ENCODE measurements at places on chromosomes 11 and 22.

DNA sequence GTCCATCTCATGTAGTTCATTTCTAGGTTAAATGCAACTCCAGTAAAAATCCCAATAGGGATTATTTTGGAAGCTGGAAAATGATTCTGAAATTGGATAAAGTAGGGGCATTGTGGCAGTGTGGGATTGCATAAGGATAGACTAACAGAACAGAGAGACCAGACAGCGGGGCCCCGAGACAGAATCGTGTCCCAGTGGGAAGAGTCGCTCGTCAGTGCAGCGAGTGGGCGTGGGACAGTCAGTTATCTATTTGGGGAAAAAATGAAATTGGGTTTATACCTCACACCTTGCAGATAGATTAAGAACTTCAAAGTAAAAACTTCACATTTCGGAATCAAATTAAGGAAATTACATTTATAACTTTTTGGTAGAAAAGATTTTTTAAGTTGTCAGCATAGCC lies 10.6 kb downstream of the SART1 start:
- DNase-seq = no peak

DNA sequence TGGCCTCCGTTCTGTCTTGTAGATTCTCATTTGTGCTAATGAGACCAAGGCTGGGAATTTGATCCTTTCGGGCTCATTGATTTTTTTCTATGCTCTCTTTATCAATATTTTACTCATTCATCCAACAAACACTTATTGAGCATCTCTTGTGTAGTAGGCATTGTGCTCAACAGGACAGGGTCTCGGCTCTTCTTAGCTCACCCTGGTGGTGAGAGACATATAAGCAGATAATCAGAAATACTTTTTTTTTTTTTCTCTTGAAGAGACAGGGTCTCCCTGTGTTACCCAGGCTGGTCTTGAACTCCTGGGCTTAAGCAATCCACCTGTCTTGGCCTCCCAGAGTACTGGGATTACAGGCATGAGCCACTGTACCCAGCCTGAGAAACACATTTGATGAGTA lies 48.0 kb upstream of the SLC5A1 start:
- DNase-seq = no peak

DNA sequence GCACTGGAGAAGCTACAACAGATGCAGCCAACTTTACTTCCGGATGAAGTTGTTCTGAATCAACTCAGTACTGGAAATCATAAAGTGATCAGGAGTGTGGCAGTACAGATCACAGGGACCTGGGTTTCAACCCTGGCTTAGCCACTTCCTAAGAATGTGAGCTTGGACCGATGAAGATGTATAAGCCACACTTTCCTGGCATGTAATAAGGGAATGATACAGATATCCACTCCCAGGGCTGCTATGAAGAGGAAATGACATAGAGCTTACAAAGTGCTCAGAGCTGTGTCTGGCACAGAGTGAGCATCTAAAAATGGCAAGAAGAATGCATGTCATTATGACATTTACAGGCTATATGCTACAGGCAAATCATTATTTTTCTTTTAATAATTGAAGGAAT lies 378.7 kb downstream of the NTM start:
- no peak for DNase-seq

- no peak for DNase-seq
Observed at GRCh38 chr11:75654314-75654713, 14.5 kb downstream of the MAP6 start.

- DNase-seq = no peak
Observed at GRCh38 chr22:26785932-26786331, 128.5 kb downstream of the MIAT start.

GRCh38 chr11:42840860-42841259 lies 470.9 kb upstream of the API5 start:
- no peak for DNase-seq

GRCh38 chr22:42202048-42202447 lies 68.4 kb downstream of the TCF20 start:
- DNase-seq = no peak

DNA sequence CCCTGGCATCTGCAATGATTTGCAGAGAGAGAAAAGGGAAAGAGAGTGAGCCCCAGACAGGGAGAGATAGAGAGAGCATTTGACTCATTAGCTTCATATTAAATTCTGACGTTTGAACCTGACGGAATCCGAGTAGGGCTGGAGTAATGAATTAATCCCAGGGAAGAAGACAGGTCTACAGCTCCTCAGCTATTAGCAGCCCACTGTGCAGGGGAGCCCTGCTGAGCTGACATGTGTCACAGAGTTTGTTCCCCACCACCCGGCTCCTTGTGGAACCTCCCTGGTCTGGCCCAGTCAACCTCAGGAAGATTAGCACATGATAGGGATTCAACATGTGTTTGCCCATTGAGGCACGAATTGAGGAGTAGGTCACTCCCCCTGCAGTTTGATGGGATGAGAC lies 404.0 kb downstream of the BUD13 start:
- DNase-seq = no peak

DNA sequence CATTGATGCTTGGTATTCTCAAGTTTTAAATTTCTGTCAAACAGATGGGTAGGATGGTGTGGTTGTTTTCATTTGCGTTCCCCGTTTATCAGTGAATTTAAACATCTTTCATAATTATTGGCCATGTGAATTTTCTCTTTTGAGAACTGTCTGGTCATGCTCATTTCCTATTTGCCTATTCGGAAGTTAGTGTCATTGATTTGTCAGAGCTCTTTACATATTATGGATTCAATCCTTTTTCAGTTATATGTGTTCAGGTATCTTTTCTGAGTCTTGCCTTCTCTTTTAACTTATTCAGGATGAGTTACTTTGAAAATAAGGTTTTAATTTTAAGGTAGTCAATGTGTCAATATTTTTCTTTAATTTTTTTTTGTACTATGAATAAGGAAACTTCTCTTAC lies 315.7 kb downstream of the MN1 start:
- no peak for DNase-seq

DNA sequence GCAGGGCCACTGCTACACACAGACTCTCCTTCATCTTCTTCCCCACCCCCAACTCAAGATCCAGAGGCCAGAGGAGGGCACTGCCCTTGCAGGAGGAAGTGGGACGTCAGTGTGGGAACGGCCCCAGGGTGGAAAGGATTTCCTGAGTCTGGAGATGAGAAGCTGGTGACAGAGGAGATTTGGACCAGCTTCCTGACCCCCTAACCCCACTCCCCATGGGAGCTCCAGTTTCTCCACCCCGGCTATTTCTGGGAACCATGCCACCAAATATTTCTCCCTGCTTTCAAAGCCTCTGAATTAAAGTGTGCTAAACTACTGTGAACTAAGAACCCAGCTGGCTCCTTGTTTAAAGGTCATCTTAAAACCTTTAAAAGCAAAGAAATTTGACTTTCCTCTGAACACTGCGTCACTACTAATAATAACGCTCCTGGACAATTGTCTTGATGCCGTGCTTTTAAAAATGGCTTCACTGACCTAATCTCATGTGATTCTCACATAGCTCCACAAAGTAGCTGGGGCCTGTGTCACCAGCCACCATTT lies 46.6 kb downstream of the CWC15 start:
- DNase-seq = no peak

DNA sequence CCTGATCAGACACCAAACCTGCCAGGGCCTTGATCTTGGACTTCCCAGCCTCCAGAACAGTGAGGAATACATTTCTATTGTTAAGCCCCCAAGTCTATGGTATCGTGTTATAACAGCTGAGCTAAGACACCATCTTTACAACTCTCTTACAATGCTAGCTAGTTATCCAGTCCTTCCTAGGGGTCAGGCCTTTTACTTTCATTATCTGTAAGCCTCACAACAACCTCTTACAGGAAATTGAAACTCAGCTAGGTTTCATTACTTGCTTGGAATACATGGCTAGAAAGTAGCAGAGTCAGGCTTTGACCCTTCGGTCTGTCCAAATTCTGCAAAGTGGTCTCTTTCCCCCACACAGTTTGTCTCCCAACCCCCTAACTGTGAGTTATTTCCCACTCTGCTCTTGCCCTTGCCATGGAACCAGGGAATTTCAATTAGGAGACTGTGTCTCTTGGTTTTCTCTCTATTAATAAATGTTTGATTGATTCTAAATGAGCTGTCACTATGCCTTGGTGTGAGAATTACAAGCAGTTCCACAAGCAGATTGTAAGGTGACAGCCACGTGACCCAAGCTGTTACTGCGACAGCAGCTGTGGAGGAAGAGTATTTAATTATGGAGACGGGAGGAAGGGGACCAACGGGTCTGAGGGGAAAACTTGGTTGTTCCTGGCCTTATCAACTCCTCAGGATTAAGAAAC lies 38.4 kb upstream of the CLMP start:
- no peak for DNase-seq

DNA sequence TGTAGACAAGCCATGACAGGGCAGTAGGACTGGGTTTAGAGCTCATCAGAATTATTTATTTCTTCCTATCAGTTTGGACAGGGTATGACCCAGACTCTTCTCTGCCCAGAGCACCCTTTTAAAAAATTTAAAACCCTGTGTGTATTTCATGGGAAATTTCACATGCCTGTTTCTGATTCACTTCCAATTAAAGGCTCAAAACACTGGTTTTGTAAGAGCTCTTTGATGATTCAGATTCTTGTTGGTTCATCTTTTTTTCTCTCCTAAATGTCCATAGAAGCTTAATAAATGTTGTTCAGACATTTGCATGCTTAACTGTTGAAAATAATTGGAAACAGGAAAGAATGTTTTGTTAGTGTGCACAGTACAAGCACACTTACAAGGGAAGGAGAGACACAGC lies 13.8 kb downstream of the FLI1 start:
- DNase-seq = no peak

DNA sequence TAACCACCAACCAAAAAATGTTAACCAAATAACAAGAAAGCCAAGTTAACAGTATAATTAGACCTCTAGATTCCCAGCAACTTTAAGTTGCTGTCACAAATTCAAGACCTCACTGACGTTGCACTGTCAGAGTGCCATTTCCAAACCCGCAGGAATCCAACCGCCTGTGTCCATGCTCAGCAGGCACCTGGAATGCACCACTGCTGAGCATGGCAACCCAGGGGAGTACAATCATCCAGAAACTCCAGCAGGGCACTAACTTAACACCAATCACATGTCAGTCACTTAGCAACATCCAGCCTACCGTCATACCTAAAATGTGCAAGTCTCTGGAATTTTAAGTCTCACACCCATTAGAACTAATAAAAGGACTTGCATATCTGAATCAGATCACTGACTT lies 48.8 kb downstream of the SMCO4 start:
- no peak for DNase-seq

GRCh38 chr22:43185860-43186261 lies 1.1 kb downstream of the TTLL12 start:
- no peak for DNase-seq

- no peak for DNase-seq
Observed at GRCh38 chr11:119673052-119673758, 55.8 kb downstream of the NECTIN1 start.

DNA sequence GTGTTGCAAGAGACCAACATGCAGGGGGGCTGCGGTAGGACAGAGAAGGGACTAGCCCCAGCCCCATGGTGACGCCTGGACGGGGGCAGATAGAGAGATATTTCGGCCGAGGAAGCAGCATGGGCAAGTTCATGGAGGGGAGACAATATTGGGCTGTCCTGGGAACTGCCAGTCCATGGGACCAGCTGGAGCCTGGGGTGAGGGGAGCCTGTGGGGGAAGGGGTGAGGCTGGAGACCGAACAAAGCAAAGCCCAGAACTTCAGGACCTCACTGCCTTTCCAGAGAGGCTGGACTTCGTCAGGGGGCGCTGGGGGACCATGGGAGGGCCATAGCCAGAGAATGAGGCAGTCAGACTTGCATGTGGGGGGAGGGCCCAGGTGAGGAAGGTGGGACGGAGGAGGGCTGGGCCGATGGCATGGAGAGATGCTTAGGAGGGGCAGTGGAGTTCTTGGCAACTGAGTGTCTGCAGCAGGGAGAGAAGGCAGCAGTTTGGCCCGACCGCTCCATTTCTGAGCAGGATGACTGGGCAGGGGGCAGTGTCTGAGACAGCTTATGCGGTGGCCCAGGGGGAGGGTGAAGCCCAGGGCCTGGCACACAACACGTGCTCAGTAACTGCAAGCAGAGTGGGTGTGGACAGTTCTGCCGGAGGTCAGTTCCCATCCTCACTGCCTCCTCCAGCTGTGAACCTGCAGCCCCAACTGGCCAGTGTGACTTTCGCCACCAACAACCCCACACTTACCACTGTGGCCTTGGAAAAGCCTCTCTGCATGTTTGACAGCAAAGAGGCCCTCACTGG lies 712 bp downstream of the UPK3A start:
- no peak for DNase-seq

GRCh38 chr11:31921081-31921480 lies 110.0 kb upstream of the PAX6 start:
- DNase-seq = no peak

GRCh38 chr11:73229321-73229895 lies 11.3 kb downstream of the P2RY2 start:
- DNase-seq = no peak

DNA sequence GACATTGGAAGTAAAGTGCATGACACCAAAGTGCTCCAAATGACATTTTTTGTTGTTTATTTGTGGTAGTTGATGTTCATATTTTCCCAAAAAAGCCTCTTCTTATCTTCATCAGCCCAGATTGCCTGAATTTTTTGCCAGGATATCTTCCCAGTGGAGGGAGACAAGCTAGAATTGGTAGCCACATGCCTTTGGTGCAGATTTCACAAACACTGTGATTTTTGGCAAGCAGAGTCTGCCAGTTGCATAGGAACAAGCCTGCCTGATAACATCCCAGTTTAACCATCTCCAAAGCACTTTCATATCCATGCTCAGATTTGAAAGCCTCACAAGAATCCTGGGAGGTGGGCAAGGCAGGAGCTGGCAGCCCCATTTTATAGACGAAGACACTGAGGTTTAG lies 102.3 kb upstream of the SYT13 start:
- no peak for DNase-seq

DNA sequence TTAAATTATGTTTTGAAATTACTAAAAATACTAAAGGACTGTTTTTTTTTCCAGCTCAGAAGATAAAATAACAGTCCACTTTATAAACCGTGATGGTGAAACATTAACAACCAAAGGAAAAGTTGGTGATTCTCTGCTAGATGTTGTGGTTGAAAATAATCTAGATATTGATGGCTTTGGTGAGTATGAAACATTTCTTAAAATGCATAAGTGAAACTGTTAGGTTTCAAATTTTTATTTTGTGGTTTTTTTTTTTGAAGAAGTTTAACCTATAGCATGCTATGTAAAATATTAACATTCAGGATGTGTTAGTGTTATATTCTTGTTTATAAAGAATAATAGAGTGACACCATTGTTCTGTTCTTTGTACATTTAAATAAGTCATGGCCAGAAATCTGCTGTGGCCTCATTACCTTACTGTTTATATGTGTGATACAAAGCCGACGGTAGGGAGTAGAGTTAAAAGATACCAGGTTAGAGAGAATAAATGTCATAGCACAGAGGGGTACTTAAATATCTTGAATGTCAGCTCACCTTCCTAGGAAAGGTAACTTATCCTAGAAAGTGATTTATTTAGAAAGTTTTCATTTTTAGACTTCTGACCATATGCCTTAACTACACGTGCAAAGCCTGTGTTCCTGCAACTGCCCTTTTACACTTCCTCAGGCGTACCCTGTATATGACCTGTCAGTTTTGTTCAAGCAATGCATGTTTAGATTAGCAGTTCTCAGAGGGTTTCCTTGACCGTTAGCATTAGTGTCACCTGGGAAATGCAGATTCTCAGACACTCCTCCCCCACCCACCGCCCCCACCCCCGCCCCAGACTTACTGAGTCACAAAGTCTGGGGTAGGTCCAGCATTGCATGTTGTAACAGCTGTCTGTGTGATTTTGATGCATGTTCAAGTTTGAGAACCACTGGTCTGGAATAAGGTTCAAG lies 6.3 kb downstream of the FDX1 start:
- no peak for DNase-seq

- DNase-seq = no peak
Observed at GRCh38 chr11:36013950-36014897, 70.4 kb downstream of the LDLRAD3 start.

GRCh38 chr11:2816523-2816922 lies 69.1 kb downstream of the CDKN1C start:
- no peak for DNase-seq

Data from stimulated activated CD4-positive, alpha-beta T cell treated with anti-CD3 and anti-CD28 coated beads, Interleukin-1b, Interleukin-23, amount 100 ng/mL, for 1 hour (primary cell).